ENCODE measurements at places on chromosomes 6 and 20. TPM values are rescaled to one million over a fixed set of nuclear protein-coding genes. Genes with fewer than 3 reads are reported as not detected.
A peak's percentile ranks its signal among the peaks of the same experiment; 100 is the strongest.

DNA sequence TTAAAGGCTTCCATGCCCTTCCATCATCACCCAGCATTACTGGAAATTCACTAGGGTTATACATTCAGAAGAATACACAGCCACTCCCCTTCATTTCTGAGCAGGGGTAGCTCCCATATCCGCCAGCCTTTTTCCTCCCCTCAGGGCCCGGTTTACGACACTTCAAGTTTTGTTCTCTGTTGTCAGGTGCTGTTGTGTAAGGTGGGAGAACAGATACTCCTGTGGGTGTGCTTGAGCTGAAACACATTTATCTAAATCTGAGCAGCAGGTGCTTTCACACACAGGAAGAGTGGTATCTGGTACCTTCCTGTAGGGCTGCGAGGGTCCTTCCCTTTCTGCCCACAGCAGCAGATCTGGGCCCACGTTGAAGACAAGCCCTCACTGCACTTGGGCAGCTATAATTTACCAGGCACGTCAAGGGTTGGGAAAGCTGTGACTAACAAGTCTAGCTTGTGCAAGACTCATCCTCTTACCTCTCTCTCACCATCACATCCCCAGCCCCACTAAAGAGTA is 215.8 kb upstream of the RREB1 start:
- no peaks in the 10 kb centered on the region for H3K4me1 ChIP-seq
- H3K27me3 ChIP-seq: no peaks in the 10 kb centered on the region
- no peak overlapping the region for H3K27ac ChIP-seq
- no peaks in the 10 kb centered on the region for H3K36me3 ChIP-seq
- H3K4me3 ChIP-seq: no peak overlapping the region
- no peak for DNase-seq

GRCh38 chr6:157445277-157446009 is 64.5 kb downstream of the ZDHHC14 start:
- H3K4me1 ChIP-seq: no peaks in the 10 kb centered on the region
- H3K36me3 ChIP-seq: no peaks in the 10 kb centered on the region
- H3K27ac ChIP-seq: no peak overlapping the region
- DNase-seq: no peak

DNA sequence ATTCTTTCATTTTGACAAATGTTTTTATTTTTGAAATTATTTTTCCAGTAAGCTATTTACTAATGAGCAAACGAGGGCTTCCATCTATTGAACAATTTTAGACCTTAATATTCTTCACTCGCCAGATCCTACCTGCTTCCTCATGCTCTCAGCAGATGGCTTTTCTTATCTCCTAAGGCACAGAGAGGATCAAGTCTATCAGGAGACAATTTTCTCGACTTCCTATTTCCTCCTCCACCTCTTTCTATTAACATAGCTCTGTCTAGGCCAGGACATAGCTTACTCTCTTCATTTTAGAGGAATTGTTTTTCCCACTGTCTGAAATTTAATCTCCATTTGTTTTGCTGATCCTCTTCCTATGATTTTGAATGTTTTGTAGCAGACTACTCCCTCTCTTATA is 87.0 kb upstream of the MAN1A1 start:
- H3K4me1 ChIP-seq: no peaks in the 10 kb centered on the region
- H3K4me3 ChIP-seq: no peak overlapping the region
- no peaks in the 10 kb centered on the region for H3K36me3 ChIP-seq
- H3K27me3 ChIP-seq: no peaks in the 10 kb centered on the region
- H3K27ac ChIP-seq: no peak overlapping the region

DNA sequence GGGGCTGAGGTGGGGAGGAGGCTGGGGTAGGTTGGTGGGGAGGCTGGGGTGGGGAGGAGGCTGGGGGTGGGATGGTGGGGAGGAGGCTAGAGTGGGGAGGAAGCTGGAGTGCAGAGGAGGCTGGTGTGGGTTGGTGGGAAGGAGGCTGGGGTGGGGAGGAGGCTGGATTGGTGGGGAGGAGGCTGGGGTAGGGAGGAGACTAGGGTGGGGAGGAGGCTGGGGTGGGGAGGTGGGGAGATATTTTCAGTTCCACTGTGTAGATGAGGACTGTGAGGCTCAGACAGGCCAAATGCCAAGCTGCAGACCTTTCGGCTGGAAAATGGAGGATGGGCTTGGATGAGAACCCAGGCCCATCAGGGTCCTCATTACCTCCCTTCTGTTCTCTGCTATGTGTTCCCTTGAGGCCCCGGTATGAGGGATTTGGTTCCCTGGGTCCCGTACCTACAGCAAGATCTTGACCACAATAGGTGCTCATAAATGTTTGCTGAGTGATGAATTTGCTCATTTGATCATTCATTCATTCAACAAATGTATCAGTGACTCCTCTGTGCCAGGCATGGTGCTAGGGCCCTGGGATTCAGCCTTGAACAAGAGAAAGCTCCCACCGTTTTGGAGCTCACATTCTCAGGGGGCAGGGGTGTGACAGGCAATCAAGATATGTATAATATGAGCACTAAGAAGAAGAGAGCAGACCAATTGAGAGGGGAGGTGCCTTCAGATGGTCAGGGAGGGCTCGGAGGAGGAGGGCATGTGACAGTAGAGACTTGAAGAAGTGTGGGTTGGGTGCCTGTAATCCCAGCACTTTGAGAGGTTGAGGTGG is 36.1 kb upstream of the NOL4L start:
- H3K36me3 ChIP-seq: no peaks in the 10 kb centered on the region
- no peak overlapping the region for H3K4me3 ChIP-seq
- H3K4me1 ChIP-seq: no peaks in the 10 kb centered on the region
- H3K27me3 ChIP-seq: no peaks in the 10 kb centered on the region
- no peak overlapping the region for H3K27ac ChIP-seq

RHAG gene
- polyA plus RNA-seq: not detected

GRCh38 chr6:95142661-95143335 is 434.5 kb upstream of the MANEA start:
- no peaks in the 10 kb centered on the region for H3K4me1 ChIP-seq
- H3K36me3 ChIP-seq: no peaks in the 10 kb centered on the region
- H3K4me3 ChIP-seq: no peak overlapping the region
- no peaks in the 10 kb centered on the region for H3K27me3 ChIP-seq

DNA sequence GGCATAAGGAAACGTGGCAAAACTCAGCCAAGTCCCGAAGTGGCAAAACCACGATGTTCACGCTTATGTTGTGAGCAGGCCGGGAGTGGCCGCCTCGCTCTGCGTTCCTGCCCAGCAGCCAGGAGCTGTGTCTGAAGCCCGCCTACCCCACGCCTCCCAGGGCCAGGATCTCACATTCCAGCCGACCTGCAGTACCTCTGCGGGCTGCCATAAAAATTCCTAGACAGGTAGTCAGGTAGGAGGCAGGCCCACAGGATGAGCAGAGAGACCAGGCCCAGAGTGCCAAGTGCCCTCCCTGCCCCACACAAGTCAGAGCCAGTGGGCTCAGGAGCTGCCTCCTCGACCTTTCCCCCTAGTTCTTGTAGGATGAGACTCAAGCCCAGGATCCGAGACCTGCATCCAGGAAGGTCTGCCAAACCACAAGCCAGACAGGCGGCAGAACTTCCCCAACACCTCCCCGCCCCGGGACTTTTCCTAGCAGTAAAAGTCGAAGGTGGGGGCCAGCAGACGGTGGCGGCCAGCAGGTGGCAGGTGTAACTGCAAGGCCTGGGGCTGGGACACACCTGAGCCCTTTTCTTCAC is 16.7 kb downstream of the PMEPA1 start:
- DNase-seq: no peak
- peaks cover 4% of the 10 kb centered on the region for H3K4me1 ChIP-seq
- peak overlapping the region; percentile 43 for H3K27ac ChIP-seq
- H3K27me3 ChIP-seq: no peaks in the 10 kb centered on the region
- no peaks in the 10 kb centered on the region for H3K36me3 ChIP-seq

MAP1LC3A gene
- 94.2 TPM for polyA plus RNA-seq

PNLDC1 gene
- 1.7 TPM for polyA plus RNA-seq

- no peaks in the 10 kb centered on the region for H3K36me3 ChIP-seq
- peaks cover 8% of the 10 kb centered on the region for H3K4me1 ChIP-seq
- H3K4me3 ChIP-seq: no peak overlapping the region
- no peak for DNase-seq
Measured at GRCh38 chr6:108806665-108807064, 41.6 kb upstream of the ARMC2 start.

DNA sequence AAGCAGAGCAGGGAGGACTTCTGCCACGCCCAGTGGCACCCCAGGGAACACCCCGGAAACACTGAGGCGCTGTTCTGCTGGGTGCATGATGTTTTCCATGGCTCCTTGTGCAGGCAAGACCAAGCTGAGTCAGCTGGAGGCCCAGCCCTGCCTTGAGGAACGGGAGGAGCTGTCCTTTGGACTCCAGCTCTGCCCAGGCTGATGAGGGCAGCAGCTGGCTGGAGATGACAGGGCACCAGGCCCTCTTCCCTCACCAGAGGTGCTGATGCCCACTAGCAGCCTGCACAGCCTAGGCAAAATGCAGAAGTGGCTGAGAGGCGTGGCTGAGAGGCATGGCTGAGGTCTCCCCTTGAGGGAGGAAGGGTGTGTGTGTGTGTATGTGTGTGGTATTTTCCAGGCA is 2.4 kb downstream of the C6orf132 start:
- H3K27me3 ChIP-seq: no peaks in the 10 kb centered on the region
- H3K4me1 ChIP-seq: peaks cover 29% of the 10 kb centered on the region
- H3K27ac ChIP-seq: no peak overlapping the region
- DNase-seq: no peak
- H3K36me3 ChIP-seq: no peaks in the 10 kb centered on the region

GRCh38 chr20:40957265-40957760 is 71.3 kb upstream of the TOP1 start:
- no peak overlapping the region for H3K4me3 ChIP-seq
- no peak overlapping the region for H3K27ac ChIP-seq
- no peak for DNase-seq
- no peaks in the 10 kb centered on the region for H3K27me3 ChIP-seq
- H3K36me3 ChIP-seq: no peaks in the 10 kb centered on the region

DNA sequence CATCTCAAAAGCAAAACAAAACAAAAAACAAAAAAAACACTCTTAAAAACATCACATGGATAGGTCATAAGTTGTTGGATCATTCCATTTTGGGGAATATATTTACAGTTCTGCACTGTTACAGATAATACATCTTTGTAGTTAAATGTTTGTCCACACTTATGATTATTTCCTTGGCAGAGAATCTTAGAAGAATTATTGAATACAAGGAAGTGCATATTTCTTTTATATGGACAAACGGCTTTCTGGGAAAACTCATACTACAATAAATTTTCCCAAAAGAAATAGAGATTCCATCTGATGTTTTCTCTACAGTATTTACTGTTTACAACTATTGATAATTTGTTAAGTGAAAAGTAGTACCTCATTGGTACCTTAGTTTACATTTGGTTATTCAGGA is 33.8 kb downstream of the GMPR start:
- H3K4me3 ChIP-seq: no peak overlapping the region
- H3K4me1 ChIP-seq: no peaks in the 10 kb centered on the region
- no peaks in the 10 kb centered on the region for H3K27me3 ChIP-seq
- no peaks in the 10 kb centered on the region for H3K36me3 ChIP-seq

CLIC5 gene
- polyA plus RNA-seq: 1.1 TPM
